Muscle of leg (tissue), 16 donors: ENCODE measurements at places on chromosomes 3 and 15. TPM values are rescaled to one million over a fixed set of nuclear protein-coding genes. Genes with fewer than 3 reads are reported as not detected.

Gene TMEM158
- 0.98 TPM for total RNA-seq

Gene PPP1R14D
- total RNA-seq: not detected

Gene COL6A5
- 0.09 TPM for total RNA-seq

Gene CKMT1A
- not detected for total RNA-seq

Gene RYK
- total RNA-seq: 71.1 TPM

Gene COPG1
- 118 TPM for total RNA-seq

Gene CRYGS
- 2.5 TPM for total RNA-seq

Gene CYP11A1
- total RNA-seq: 1.2 TPM

Gene TWF2
- 22.0 TPM for total RNA-seq

Gene ANKRD63
- 0.22 TPM for total RNA-seq

Gene GOLGA6B
- total RNA-seq: not detected

Gene LRRC49
- 13.8 TPM for total RNA-seq

Gene FAM43A
- total RNA-seq: 13.8 TPM

Gene EIF4E3
- total RNA-seq: 4.2 TPM

Gene IL5RA
- 0.04 TPM for total RNA-seq

Gene APOD
- total RNA-seq: 19.2 TPM

Gene MYO5C
- 5.3 TPM for total RNA-seq

Gene MIX23
- 36.7 TPM for total RNA-seq

Gene CNTN6
- 3.3 TPM for total RNA-seq

Gene FOXL2
- not detected for total RNA-seq

Gene MED12L
- 11.7 TPM for total RNA-seq

Gene RETNLB
- not detected for total RNA-seq

Gene MEIS2
- total RNA-seq: 8.5 TPM

Gene ERC2
- total RNA-seq: 2.0 TPM

Gene FRMD4B
- 19.1 TPM for total RNA-seq

Gene IGSF10
- 22.7 TPM for total RNA-seq

Gene CFAP20DC
- 1.5 TPM for total RNA-seq

Gene AGBL1
- total RNA-seq: 18.1 TPM

Gene SLC24A5
- 0.04 TPM for total RNA-seq

Gene GATM
- 319 TPM for total RNA-seq

Gene AGTR1
- 23.7 TPM for total RNA-seq

Gene CTXN2
- not detected for total RNA-seq

Gene RTP1
- total RNA-seq: 0.04 TPM

Gene TGM4
- total RNA-seq: not detected

Gene RTP3
- 0.04 TPM for total RNA-seq

Gene ZCWPW2
- 1.3 TPM for total RNA-seq

Gene NSMCE3
- total RNA-seq: 7.2 TPM

Gene GOLGA8F
- not detected for total RNA-seq

Gene RNU5B-1
- 283 TPM for total RNA-seq

Gene P2RY13
- total RNA-seq: 0.75 TPM

Gene KIF7
- total RNA-seq: 5.0 TPM

Gene RASGRF1
- 0.13 TPM for total RNA-seq

Gene BCHE
- total RNA-seq: 78.9 TPM

Gene ARHGEF3
- 22.2 TPM for total RNA-seq

Gene CMC1
- 10.7 TPM for total RNA-seq

Gene CXCR6
- 0.04 TPM for total RNA-seq

Gene PLSCR5
- total RNA-seq: not detected

Gene ACKR2
- 0.53 TPM for total RNA-seq

Gene UMPS
- total RNA-seq: 20.5 TPM

Gene TMIE
- 0.62 TPM for total RNA-seq

Gene KY
- 46.4 TPM for total RNA-seq

Gene LDHAL6B
- not detected for total RNA-seq
